ENCODE measurements at places on chromosomes 12 and 14.

- no peak for DNase-seq
These were observed 132.6 kb downstream of the SLC38A6 start for GRCh38 chr14:61113561-61114225.

GRCh38 chr12:15536446-15536845 is 214.1 kb downstream of the PTPRO start:
- no peak for DNase-seq

- DNase-seq: no peak
These were observed 34.2 kb upstream of the PPP1R13B start for GRCh38 chr14:103881268-103882201.

GRCh38 chr12:42977451-42978230 is 388.1 kb upstream of the PRICKLE1 start:
- no peak for DNase-seq

Data from HEK293T (cell line).